A549 treated with DMSO at 1 μM for 4 hours (cell line): ENCODE measurements at places on chromosomes 6 and 20. TPM values are rescaled to one million over a fixed set of nuclear protein-coding genes. Genes with fewer than 3 reads are reported as not detected.

The RBL1 gene
- total RNA-seq = 9.3 to 12.6 TPM (median 11.5 TPM) in 5 replicates

The EDN1 gene
- total RNA-seq = 41.2 to 49.6 TPM (median 45.3 TPM) in 5 replicates

The NCOA3 gene
- 38.1 to 53.0 TPM (median 46.8 TPM) in 5 replicates for total RNA-seq

The NRSN1 gene
- not detected in 5 replicates for total RNA-seq

The ARMH2 gene
- total RNA-seq = not detected in 5 replicates

The SLC17A3 gene
- total RNA-seq = 0.80 to 1.4 TPM (median 0.93 TPM) in 5 replicates

The STX16 gene
- 35.0 to 38.0 TPM (median 36.5 TPM) in 5 replicates for total RNA-seq

The PSORS1C1 gene
- 3.1 to 5.8 TPM (median 5.5 TPM) in 5 replicates for total RNA-seq

The CCR6 gene
- total RNA-seq = 0.03 to 0.09 TPM in 2 of 5 replicates, not detected in the others

The BCAS1 gene
- 0.55 to 0.85 TPM (median 0.71 TPM) in 5 replicates for total RNA-seq

The MUC21 gene
- not detected in 5 replicates for total RNA-seq

The PDYN gene
- not detected in 5 replicates for total RNA-seq

The TMEM30A gene
- 38.0 to 56.8 TPM (median 50.9 TPM) in 5 replicates for total RNA-seq

The SYCP2L gene
- 1.8 to 3.3 TPM (median 3.1 TPM) in 5 replicates for total RNA-seq

The ZNF76 gene
- total RNA-seq = 8.8 to 11.0 TPM (median 9.5 TPM) in 5 replicates

The E2F3 gene
- total RNA-seq = 14.1 to 16.1 TPM (median 14.9 TPM) in 5 replicates

The C20orf173 gene
- not detected in 5 replicates for total RNA-seq

The AVP gene
- not detected in 5 replicates for total RNA-seq

The ADTRP gene
- total RNA-seq = 0.37 to 0.89 TPM (median 0.69 TPM) in 5 replicates

The BPI gene
- not detected in 5 replicates for total RNA-seq

The TAF11 gene
- total RNA-seq = 19.3 to 21.7 TPM (median 20.3 TPM) in 5 replicates

The IRF4 gene
- total RNA-seq = 0.09 to 0.32 TPM (median 0.12 TPM) in 5 replicates

The RTEL1 gene
- total RNA-seq = 5.3 to 8.8 TPM (median 7.0 TPM) in 5 replicates

The EYA2 gene
- 2.2 to 3.7 TPM (median 3.0 TPM) in 5 replicates for total RNA-seq

The ACOT8 gene
- 18.7 to 21.8 TPM (median 19.5 TPM) in 5 replicates for total RNA-seq

The LY6G6C gene
- total RNA-seq = 0.12 to 0.20 TPM in 2 of 5 replicates, not detected in the others

The SLC16A10 gene
- 0.28 to 0.54 TPM (median 0.46 TPM) in 5 replicates for total RNA-seq

The TP53INP2 gene
- total RNA-seq = 7.4 to 10.6 TPM (median 7.5 TPM) in 5 replicates

The OPRL1 gene
- 0.40 to 0.71 TPM (median 0.51 TPM) in 5 replicates for total RNA-seq

The GDAP1L1 gene
- total RNA-seq = not detected in 5 replicates

The TCP11 gene
- total RNA-seq = not detected in 5 replicates

The SOX12 gene
- 20.0 to 29.3 TPM (median 24.2 TPM) in 5 replicates for total RNA-seq

The CDC5L gene
- 12.0 to 15.8 TPM (median 14.2 TPM) in 5 replicates for total RNA-seq

The LIN28B gene
- 1.4 to 2.1 TPM (median 1.9 TPM) in 5 replicates for total RNA-seq
